Cerebellar nuclear complex (tissue), 1 donor: ENCODE measurements at places on chromosomes 13 and 19.

DNA sequence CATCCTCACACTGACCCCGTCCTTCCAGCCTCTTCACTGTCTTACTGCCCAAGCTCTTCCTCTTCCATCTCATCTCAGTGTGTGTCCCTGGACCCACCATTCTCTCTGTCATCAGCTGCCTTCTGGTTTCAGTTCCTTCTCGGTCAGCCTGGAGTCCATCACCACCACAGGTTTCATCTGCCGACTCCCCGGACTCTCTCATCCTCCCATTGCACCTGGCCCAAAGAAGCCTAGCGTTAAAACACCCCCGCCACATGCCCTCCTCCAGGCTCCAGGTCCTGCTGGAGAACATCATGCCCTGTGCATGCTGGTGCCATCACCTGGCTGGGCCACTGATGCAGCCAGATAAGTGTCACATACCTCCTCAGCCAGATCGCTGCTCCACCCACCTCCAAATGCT is 122.1 kb upstream of the GPR12 start:
- no peak for DNase-seq

- DNase-seq, result no peak
These were observed 36.1 kb upstream of the USP29 start for GRCh38 chr19:57083711-57084110.

DNA sequence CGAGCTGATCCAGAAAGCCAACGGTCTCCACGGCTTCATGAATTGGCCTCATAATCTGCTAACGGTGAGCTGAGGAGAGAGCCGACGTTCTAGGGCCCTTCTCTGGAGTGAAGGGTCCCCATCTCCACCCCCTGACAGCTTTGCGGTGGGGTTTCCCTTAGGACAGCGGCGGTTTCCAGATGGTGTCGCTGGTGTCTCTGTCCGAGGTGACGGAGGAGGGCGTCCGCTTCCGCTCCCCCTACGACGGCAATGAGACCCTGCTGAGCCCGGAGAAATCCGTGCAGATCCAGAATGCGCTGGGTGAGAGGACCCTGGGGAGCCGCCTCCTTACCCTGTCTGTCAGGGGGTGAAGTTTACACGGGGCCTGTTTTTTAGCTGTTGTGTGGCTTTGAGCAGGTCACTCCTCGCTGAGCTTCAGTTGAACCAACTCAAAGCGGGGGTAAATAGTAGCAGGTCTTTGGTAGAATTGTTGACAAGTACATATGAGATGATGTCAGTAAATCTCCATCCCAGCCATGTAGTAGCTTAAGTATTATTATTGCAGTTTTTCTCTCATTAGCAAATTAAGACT is 801 bp downstream of the QTRT1 start:
- no peak for DNase-seq

DNA sequence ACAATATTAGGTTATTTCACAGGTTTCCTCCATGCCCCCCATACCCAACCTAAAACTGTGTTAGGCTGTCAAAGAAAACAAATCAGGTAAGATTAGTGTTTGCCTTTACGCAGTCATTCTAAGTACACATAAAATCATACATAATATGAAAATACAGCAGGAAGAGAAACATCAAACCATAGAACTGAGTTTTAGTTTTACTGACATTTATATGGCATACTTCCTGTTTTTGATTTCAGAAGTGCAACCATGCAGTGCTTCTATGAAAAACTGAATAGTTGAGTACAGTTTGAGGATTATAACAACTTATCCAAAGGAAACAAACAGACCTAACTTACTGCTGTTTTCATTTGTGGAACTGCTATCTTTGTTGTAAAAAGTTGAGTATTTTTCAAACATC is 91.3 kb downstream of the KCNRG start:
- no peak for DNase-seq

DNA sequence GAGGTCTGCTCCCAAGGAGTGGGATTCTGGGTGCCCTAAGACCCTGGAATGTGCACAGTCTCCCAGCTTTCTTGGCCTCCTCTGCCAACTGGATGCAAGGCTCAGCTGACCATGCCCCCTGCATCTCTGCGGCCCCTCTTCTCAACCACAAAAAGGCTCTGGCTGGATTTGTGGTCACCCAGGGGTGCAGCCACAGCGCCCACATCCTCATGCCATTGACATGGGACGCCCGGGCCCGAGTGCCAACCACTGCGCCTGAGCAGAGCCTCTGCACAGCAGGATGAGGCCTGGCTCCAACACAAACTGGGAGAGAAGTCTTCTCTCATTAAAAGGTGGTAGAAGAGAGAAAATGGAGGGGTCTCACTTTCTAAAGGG is 103.5 kb downstream of the FOXO1 start:
- DNase-seq, result no peak

DNA sequence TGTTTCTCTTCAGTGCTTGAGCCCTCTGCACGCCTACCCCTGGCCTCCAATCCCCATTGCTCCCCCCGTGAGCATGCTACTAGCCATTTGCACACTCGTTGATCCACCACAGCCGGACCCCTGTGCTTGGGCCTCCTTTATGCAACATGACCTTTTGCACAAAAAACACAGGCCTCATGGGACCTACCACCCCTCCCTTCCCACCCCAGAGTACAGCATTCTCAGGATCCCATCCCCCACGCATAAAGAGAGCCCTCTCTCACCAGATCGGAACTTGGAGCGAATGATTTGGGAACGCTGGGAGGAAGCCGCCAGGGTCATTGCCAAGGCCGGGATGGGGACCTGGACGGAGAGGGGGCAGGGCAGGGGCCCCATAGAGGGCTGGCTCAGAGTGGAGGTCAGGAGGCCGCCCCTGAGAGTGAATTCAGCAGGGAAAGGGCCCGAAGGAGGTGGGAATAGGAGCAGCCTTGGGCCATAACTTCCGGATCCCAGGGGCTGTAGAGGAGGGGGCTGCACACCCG is 754 bp downstream of the MAMSTR start:
- no peak for DNase-seq

GRCh38 chr19:19956434-19957075 is 55.8 kb downstream of the ZNF93 start:
- no peak for DNase-seq

DNA sequence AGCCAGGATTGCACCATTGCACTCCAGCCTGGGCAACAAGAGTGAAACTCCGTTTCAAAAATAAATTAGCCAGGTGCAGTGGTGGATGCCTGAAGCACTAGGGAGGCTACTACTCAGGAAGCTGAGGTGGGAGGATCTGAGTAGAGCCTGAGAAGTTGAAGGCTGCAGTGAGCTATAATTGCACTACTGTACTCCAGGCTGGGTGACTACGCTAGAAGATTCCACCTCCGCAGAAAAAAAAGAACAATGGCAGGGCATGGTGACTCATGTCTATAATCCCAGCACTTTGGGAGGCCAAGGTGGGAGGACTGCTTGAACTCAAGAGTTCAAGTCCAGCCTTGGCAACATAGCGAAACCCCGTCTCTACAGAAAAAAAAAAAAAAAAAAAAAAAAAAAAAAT is 20.5 kb downstream of the HAUS8 start:
- no peak for DNase-seq

- no peak for DNase-seq
These were observed 27.1 kb downstream of the RNASEH2B start for GRCh38 chr13:50936679-50937078.

DNA sequence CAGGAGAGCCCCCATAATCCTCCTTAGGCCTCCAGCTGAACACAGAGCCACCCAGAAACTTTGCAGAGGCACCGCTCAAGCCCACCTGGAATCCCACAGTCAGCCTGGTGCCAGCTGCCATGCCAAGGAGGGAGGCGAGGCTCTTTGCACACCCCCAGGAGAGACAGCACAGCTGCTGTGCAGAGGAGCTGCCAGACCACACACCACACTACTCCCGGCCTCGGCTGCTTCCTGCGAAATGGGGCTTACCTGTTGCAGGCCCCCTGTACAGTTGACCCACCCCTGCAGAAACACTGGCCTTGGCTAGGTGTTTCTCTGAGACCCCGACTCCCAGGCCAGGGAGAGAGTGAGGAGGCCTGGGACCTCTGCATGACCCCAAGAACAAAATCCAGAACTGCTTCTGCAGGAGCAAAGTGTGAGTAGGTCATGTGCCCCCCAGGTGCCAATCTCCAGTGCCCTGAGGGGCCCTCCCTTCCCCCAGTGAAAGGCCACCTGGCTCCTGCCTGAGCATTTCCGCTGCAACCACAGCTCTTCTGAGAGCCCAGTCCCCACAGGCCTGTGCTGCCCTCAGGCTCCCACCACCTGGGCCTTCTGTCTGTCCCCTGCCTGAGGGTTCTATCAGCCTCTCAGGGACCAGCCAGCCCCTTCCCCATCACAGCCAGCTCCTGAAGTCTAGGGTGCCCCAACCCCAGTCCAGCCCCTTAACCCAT is 580.4 kb downstream of the UQCRFS1 start:
- no peak for DNase-seq

DNA sequence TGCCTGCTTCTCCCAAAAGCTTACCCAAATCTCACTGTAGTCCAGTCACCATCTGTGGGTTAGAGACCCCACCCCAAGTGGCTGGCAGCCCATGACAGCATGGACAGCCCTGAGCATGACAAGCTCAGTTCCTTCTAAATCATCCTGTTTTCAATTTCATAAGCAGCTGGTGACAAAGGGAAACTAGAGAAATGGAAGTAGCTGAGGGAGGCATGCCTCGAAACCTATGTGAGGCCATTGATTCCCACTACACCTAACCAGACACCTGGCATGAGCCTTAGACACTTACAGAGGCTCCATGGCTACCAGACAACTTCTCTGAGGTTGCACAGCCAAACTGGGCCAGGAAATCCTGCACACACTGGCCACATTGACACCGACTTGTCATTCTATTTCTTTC is 56.2 kb downstream of the ABCC4 start:
- no peak for DNase-seq

DNA sequence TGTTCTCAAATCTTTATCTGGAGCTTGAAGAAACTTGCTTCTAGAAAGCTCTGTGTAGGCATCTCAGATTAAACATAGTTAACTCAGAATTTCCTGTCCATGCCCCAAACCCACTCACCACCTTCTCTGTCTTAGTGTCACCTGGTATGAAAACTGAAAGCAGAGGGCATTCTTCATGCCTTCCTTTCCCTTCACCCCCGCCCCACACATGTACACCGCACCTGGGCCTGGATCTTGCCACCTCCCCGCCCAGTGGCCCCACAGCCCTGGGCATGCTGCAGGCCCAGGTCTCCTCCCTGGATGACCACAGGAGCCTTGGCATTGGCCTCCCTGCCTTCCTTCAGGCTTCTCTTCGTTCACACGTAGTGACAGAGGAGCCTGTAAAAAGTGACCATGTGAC is 15.8 kb downstream of the CFAP97D2 start:
- no peak for DNase-seq

DNA sequence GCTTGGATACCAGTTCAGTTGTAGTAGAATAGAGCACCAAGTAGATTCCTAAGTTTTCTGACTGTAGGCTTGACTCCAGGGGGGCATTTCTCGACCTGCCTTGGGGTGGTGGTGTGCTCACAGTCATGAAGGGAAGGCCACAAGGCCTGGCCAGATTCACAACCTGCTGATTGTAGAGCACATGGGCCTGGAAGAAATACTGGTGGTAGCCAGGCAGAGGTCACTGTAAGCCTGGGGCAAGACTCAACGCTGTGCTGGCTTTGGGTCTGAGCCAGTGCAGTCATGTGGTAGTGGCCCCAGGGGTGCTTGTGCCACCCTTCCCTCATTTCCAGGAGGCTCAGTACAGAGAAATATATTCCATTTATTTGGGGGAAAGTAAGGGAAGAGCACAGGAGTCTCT is 832.3 kb upstream of the SLC10A2 start:
- DNase-seq, result no peak

DNA sequence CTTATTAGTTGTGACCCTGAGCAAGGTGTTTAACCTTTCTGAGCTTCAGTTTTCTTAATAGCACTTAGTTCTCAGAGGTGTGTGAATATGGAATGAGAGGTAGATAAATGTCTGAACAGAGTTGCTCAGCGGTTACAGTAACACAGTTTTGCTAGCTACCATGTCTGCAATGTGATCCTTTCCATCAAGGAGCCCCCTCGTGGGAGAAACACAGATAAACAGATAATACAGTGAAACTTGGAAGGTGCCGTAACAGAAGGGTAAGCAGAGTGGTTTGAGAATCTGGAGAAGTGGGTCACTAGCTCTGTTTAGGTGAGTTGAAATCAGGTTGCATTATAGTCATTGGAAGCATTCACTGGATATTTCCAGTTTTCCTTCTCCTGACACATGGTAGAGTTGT is 38.9 kb downstream of the IRS2 start:
- DNase-seq, result no peak
